ENCODE measurements at places on chromosomes 7 and 10.

DNA sequence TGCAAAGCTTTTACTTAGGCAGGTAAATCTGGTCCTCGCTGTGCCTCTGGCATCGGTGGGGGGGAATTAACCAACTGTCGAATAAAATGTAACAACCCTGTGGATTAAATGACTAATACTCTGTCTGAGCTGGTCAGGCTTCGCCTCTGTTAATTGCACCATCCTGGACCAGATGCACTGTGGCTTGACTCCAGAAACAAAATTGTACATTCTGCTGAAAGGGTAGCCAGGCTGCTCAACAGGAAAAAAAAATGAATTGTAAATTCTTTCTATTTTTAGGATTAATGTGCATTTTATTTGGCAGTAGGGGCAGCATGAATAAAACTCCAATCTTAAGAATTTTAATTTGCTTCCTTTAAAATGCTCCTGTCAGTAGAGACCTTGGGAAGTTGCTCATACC is 389.4 kb downstream of the SORCS1 start:
- no peak for DNase-seq

- no peak for DNase-seq
Measured at GRCh38 chr10:24239289-24240040, 30.5 kb downstream of the KIAA1217 start.

DNA sequence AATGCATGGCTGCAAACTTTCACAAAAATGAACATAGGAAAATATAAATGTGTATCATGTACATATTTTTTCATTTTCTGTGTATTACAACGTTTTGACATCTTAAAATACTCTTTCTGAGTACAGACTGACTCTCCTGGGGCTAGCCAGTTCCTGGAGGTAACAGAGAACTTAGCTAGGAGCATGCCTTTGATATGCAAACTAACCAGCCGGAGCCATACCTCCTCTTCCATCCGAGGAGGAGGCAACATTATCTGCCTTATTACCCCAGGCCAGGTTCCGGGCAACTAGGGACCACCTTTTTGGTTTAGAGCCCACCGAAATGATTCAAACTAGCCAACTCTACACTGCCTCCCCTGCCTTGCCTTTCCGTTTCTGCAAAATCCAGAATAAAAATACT is 33.7 kb upstream of the HECW1 start:
- no peak for DNase-seq

- DNase-seq: no peak
Measured at GRCh38 chr7:16348251-16348650, 73.1 kb downstream of the CRPPA start.

DNA sequence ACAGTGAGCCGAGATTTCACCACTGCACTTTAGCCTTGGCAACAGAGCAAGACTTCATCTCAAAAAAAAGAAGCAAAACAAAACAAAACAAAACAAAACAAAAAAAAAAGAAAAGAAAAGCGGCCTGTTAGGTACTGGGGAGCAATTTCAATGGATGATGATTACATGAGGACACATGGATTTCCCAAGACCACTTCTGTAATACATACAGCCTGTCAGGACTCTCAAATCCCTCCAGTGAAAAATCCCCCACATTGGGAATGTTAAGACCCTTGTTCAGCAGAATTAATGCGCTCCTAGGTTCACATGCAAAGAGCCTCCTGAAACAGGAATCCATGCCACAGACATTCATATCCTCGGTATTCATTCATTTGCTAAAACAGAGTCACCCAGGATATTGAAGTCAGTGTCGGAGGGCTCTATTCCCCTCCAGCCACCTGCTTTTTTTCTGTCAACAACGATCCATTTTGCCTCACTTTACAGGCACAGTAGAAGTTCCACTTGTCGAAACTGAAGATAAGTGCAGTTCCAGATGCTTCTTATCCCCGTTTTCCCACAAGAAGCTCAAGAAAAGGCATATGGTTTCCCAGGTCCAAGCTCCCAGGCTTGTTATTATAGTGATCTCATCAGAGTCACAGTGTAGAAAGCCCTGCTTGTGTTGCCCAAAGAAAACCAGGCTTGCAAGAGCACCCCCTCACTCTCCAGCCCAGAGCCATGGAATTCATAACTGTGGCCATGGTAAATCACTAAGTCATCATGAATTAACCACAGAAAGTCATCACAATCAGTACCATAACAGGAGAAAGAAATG is 20.2 kb downstream of the SLC16A12 start:
- DNase-seq: no peak

- no peak for DNase-seq
Measured at GRCh38 chr7:88628363-88629085, 131.0 kb upstream of the ZNF804B start.

DNA sequence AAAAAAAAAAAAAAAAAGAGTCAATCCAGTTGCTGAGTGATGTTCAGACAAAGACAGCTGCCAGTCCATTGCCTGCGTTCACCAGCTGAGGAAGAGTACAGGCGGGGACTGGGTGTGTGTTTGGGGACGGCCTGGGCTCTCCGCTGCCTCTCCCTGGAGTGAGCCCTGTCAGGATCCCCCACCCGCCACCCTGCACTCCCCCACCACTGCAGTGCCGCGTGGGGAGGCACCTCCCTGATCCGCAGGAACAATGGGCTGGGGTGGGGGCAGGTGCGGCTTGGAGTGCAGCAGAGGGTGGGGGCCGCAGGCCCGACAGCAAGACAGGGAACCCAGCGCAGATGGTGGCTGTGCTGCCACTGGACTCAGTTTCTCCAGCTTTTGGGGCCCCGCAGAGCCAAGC is 1.4 kb downstream of the HSPA12A start:
- no peak for DNase-seq

GRCh38 chr10:131155876-131156230 is 155.7 kb downstream of the TCERG1L start:
- DNase-seq: no peak

- no peak for DNase-seq
Measured at GRCh38 chr10:86721232-86721631, 35.2 kb upstream of the BMPR1A start.

GRCh38 chr10:113709221-113709838 is 29.6 kb downstream of the CASP7 start:
- DNase-seq: no peak

DNA sequence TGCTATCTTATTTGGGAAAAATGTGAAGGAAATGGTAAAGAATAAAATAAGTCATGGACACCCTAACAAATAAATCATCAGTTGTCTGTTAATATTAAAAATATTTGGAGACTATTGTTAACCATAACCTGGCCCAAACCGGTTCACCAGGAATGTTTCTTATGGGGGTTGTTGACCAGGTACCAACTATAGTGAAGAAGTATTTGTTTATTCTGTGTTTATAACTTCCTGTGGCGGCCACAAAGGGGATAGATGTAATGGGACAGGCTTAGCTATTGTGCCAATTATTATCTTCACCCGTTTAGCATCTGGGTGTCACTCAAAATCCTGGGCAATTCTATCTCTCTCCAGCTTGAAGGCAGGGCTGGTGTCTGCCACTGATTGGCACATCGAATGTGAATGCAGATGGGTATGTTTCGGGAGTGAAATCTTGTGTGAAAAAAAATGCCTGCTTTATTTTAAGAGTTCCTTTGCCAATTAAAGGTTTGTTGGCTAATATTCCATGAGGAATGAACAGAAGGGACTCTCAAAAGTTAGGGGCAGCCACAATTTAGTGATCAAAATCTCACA is 500.9 kb downstream of the ARL4A start:
- no peak for DNase-seq

DNA sequence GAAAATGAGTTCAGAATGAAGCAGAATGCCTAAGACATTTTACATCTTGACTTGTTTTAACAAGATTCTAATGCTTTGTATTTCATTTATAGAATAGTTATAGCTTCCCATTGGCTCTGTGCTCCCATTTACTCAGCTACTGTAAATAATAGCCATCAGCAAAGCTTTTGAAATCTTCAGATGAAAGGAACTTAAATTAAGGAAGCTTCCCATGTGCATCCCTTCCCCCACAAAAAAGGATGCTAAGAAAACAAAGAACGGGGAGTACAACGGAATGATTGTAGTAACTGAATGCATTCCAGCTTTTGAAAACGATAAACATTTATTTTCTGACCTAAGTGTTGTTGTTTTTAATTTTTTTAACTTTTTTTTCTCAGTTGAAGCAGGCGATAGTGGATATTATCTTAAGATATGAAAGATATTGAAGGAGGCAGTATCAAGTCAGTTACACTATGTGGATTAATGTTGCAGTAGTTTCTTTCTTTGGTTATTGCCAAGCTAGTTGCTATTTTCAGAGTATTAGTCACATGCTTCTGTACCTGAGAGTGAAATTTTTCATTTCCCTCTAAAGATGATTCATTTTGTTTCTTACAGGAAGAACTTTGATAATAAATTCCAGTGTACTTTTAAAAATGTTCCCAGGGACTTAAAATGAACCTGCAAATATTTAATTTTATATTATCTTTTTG is 129.2 kb downstream of the KCND2 start:
- no peak for DNase-seq

DNA sequence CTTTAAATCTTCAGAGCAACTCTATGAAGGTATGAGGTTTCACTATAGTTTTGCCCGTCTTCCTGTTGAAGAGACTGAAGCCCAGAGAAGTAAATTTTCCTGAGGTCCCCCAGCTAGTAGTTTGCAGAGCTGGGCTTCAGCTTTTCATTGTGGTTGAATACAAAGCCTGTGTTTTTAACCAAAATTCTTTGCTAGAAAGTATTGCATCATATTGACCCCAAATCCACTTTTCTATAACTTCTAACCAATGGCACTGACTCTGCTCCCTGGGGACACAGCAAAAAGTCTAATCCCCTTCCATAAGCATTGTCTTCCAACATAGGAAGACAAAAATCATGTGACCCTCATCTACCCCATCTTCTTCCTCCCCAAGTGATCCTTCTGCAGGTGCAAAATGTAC is 93.0 kb downstream of the KCNMA1 start:
- no peak for DNase-seq

- DNase-seq: no peak
Measured at GRCh38 chr7:124106575-124106974, 73.7 kb upstream of the TMEM229A start.

DNA sequence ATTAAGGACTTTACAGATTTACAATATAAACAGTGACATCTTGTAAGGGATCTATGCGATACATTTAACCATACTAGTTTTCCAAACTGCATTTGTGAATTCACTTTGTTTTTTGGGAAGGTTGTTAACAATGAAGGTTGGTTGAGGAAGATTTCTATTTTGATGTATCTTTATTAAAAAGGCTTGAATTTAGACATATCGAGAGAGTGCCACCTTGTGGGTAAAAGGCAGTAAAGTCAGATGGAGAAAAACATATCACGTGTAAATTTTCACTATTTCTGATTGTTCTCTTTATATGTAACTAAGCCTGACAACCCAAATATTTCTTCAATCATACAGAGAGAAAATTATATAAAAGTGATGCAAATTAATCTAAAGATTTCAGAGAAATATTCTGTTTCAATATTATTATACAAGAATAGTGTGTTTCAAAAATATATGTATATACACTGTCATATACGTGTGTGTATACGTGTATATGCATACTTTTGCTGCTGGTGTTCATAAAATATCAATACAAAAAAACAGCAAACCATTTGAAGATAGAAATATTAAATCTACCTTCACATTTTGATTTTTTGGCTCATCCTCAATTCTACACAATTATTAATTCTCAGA is 988.6 kb downstream of the SORCS1 start:
- DNase-seq: no peak

GRCh38 chr7:92423710-92424131 is 23.6 kb upstream of the GATAD1 start:
- DNase-seq: no peak

- no peak for DNase-seq
Measured at GRCh38 chr7:111333010-111333409, 229.3 kb downstream of the IMMP2L start.

- DNase-seq: no peak
Measured at GRCh38 chr10:121133901-121134300, 282.7 kb downstream of the WDR11 start.

GRCh38 chr10:100744987-100745881 is at the start of gene PAX2:
Gene PAX2 (plus strand): TSS chr10:100745582. CDS start chr10:100746261, 679 bp downstream.
- DNase-seq: no peak

- no peak for DNase-seq
Measured at GRCh38 chr10:111116762-111117445, 40.1 kb downstream of the ADRA2A start.

DNA sequence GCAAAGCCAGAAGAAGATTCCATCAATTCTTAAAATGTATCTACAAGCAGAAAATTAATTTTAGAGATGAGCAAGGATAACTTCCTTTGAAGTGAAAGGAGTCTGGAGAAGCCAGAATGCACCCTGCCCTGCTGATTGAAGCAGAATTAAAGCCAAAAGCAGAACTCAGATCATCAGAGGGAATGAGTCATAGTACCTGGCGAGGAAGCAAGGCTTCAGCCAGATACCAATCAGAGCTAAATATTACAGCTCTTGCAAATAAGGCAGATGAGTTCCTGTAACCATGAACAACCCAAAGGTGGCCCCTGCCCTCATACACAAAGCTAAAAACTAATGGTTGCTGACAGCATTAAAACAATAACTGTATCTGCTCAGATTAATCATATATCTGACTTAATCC is 10.4 kb downstream of the HTR7 start:
- DNase-seq: no peak
